Activated CD4-positive, CD25-positive, alpha-beta regulatory T cell treated with anti-CD3 and anti-CD28 coated beads, Interleukin-2, amount 50 U/mL, for 24 hours (primary cell): ENCODE measurements at places on chromosomes 2 and 18.

GRCh38 chr2:119477113-119477505 lies 45.5 kb downstream of the TMEM37 start:
- no peak for ATAC-seq

GRCh38 chr18:37445836-37446235 lies 119.8 kb downstream of the CELF4 start:
- ATAC-seq, result no peak

- no peak for ATAC-seq
These were observed 1977.7 kb upstream of the LRRTM1 start for GRCh38 chr2:82282111-82282882.

DNA sequence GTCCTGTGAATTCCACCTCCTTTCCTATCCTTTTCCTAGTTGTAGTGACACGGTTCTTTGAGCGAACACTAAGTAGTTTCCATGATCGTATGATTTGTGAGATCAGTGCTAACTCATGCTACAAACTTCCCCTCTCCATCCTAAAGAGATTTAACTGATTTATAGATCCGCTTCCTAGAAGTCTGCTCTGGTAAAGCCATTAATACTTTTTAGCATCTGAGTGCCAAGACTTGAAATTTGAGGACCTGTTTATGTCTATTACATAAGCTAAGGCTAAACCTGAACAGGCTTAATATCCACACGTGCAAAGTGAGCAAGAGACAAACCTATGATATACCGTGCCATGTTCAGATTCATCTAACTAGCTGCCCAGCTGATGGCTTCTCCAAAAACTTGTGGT lies 14.9 kb downstream of the PROKR1 start:
- ATAC-seq, result no peak

- no peak for ATAC-seq
These were observed 41.1 kb upstream of the OTX1 start for GRCh38 chr2:63009490-63009889.

DNA sequence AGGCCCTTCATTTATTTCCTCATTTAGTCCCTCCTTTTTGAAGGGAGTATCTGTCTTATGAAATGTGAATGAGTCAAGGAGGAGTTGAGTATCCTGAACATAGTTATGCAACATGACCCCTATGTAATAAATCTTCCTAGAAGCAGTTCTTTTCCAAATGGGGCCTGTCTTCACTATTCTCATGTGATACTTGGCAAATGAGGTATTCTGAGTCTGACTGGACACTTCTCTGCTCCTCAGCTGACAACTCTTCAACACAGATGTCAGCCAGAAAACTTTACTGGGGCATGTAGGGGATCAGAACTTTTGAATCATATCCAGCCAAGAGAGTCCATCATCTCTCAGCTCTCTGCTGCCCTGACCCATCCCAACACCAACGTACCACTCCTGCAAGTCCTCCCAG lies 291.6 kb downstream of the ZNF385B start:
- no peak for ATAC-seq

DNA sequence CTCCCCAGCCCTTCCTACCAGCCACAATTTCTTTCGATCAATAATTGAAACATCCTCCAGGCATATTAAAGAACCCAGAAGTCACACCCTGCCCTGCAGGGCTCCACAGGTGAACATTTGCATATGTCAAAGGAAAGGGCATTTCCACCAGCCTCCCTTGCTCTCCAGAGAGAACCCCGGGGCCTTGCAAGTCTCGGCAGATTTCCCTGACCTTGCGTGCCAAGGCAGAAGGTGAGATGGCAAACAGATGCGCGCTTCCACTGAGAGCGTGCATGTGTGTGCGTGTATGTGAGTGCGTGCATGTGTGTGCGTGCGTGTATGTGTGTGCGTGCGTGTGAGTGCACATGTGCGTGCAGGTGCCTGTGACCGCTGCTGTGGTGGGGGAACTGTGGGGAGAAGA lies 120.3 kb downstream of the INO80D start:
- no peak for ATAC-seq

DNA sequence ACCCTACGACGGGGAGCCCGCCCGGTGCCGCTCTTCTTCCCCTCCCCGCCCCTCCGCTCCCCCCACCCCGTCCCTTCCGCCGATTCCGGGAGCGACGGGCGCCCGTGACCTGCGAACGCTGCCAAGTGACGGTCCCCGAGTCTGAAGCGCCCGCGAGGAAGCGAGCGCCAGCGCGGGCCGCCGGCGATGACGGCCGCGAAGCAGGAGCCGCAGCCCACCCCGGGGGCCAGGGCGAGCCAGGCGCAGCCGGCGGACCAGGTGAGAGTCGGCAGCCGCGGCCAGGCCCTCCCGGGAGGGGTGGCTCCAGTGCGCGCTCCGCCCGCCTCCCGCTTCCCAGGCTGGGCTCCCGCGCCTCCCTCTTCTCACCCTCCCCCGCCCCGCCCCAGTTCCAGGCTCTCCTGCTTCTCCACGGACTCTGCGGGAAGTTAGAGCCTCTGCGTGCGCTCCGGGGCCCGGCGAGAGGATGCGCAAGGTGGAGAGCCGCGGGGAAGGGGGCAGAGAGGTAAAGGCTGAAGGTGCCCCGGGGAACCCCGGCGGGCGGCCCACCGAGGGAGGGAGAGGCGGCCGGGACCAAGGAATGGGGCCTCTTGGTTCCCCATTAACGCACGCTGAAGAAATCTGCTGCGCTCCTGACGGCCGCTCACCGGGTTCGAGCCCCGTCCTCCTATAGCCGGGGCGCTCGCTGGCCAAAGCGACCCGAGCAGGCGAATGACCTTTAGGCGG lies 719.5 kb downstream of the DPP10 start:
- no peak for ATAC-seq

DNA sequence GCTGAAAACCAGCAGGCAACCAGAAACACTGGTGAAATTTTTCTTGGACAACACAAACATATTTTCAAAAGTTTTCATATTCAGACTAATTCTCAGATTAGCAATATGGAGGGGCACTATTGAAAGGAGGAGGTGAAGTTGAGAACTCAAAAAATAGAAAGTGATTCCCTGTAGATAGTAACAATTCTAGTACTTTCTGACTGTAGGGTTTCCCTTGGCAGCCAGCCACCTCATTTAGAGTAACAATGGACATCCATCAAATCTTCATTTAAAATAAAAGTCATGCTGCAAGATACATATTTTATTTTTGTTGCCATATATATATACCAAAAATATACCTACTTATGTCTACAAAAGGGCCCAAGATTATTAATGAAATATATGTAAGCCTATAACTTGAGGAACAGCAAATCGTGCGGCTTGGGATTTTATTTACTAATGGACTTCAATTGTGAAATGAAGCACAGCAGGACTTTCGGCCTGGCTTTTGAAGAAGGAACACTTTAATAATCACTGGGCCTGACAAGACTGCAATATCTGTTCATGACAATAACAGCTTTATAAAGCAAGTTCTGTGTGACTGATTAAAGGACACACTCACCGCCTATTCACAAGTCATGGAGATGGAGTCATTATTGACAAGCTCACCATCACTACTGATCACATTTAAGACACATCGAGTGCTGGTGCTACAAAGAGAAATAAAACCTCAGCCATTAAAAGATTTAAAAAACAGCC lies 6.8 kb upstream of the NR4A2 start:
- ATAC-seq, result no peak

GRCh38 chr2:152380261-152381055 lies 45.5 kb downstream of the FMNL2 start:
- ATAC-seq, result no peak

- ATAC-seq, result no peak
These were observed 144.7 kb downstream of the BABAM2 start for GRCh38 chr2:28035163-28035690.

DNA sequence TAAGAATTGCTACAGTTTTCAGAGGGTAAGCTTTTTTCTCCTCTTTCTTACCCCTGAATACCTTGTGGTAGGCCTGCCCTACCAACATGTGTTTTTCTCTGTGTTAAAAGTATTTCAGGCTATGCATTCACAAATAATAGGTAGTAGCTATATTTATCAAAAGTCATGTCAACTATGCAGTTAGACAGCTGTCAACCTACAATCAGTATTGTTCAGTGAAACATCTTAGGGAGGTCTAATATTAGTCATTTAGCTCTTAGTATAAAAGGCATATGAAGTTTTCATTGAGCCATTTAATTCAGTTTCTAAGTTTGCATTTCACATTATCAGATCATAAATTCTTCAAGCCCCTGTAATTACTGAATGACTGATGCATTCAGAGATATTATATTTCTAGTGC lies 36.7 kb downstream of the XIRP2 start:
- ATAC-seq, result no peak

GRCh38 chr18:10023853-10024570 lies 110.2 kb downstream of the VAPA start:
- ATAC-seq, result no peak

GRCh38 chr2:226079671-226080181 lies 680.2 kb downstream of the NYAP2 start:
- ATAC-seq, result no peak

GRCh38 chr2:45992021-45992740 lies 305.0 kb upstream of the EPAS1 start:
- ATAC-seq, result no peak

DNA sequence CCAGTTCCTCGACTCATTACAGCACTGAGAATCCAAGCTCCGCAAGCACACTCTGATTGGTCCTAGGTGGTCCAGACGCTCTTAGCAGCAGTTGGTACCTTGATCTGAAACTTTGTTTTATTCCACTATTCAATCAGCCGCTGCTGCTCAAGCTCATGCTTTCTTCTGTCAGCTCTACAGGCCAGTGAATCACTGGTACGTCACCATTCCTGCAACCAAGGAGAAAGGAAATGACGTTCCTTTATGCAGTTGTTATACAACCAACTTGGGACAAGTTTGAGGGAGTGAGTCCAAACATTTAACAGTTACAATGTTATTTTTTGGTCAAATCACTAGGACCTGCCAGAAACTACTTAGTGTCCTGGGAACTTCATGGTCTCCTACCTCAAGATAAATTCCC lies 398.8 kb upstream of the TMEFF2 start:
- no peak for ATAC-seq

DNA sequence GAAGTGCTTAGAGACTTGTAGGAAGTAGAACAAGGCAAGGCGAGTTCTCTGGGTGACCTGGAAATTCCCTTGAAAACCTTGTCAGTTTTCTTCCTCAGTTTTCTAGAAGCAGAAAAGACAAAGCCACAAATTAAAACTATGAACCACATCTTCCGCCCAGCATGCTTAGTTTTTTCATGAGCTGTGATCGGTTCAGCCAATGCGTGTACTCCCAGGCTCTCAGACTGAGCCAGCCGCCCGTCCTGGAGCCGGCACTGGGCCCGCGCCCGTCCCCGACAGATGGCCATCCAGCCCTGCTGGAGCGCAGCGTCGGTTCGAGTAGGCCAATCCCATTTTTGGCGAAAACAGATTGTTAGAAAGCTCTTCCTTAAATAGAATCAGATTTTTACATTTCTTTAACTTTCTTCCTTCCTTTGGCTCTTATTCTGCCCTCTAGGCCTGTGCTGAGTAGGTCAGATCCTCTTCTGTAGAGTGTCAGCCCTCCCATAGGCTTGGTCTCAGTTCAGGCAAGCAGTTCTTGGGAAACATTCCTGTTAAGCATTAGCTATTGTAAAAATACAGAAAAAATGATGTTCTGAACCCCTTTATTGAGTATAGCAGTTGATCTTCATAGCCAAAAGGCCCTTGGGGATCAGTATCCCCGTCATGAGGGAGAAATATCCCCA lies 112.5 kb downstream of the NCK2 start:
- ATAC-seq, result peak; percentile 14

DNA sequence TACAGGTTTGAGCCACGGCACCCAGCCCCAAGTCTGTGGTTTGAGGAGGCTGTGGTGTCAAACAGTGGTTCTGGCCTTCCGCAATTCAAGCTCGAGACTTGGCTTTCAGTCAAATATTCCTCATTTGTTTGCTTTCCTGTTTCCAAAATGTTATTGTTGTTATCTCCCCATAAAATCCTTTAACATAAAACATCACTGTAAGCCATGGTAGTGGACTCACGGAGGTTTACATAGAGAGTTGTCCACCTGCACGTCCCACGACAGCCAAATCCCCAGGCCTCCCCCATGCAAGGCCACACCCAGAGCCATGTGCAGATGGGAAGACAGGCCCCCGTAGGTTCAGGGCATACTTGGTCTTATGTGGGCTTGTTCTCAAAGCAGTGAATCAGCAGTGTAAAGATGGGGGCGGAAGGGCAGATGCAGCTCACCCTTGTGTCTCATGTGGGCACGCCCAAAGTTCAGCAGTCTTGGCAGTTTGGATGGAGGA lies 18.9 kb upstream of the ST3GAL5 start:
- no peak for ATAC-seq

DNA sequence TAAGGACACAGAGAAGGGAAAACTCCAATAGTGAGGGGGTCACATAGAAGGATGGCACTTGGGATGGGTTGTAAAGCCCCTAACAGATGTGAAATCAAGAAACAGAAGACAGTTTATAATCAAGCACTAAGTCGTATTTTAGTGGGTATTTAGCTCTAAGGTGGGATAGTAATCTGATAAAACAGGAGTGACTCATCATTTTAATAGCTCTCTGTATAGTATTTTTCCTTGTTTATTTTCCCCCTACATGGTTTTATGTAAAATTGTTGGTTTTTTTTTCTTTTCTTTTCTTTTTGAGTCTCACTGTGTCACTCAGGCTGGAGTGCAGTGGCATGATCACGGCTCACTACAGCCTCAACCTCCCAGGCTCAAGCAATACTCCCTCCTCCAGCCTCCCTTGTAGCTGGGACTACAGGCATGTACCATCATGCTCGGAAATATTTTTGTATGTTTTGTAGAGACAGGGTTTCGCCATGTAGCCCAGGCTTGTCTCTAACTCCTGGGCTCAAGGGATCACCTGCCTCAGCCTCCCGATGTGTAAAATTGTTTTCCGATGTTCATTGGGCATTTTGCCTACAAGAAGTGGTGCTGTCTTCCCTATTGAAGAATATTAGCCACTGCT lies 142.6 kb upstream of the SERPINE2 start:
- no peak for ATAC-seq

GRCh38 chr2:147025646-147026585 lies 818.9 kb upstream of the ACVR2A start:
- ATAC-seq, result no peak

- no peak for ATAC-seq
These were observed 272.1 kb upstream of the EPAS1 start for GRCh38 chr2:46025081-46025480.

GRCh38 chr18:32160547-32160946 lies 29.3 kb upstream of the MEP1B start:
- no peak for ATAC-seq
